Activated T-helper 1 cell treated with anti-CD3 and anti-CD28 coated beads, Interleukin-2, amount 50 U/mL, for 16 hours (primary cell): ENCODE measurements at places on chromosomes 7 and 10.
A peak's percentile ranks its signal among the peaks of the same experiment; 100 is the strongest.

DNA sequence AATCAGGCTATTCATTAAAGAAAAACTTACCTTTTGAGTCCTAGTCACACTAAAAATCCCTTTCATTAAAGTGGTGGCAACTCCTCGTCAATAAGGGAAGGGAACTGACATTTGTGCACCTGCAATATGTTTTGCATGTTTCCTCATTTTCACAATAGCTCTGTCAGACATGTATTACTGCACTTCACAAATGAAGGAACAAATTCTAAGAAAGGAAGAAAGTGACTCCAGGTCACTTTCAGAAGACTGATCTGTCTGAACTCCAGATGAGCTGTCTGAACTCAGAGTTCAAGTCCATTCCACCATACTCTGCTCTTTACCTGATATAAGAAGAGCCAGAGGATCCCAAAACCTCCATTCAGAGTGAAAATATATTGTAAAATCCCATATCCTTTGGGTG, 50.3 kb upstream of the GSAP start:
- no peak for DNase-seq

DNA sequence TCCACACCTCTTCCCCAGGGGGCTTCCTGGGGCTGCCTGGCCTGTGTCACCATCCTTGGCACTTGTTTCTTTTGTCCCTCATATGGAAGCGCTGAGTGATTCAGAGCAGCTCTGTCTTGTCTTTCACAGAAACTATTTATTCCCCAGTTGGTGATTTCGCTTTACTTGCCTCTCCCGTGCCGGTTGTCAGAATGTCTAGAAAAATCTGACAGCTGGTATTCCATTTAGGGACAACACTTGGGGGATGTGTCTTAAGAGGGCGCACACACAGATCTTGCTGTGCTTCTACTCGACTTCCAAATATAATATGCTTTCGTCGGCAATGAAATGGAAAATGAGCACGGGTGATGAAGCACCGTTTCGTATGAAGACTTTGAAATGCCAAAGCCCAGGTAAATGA, 611.8 kb downstream of the CALN1 start:
- DNase-seq = no peak

DNA sequence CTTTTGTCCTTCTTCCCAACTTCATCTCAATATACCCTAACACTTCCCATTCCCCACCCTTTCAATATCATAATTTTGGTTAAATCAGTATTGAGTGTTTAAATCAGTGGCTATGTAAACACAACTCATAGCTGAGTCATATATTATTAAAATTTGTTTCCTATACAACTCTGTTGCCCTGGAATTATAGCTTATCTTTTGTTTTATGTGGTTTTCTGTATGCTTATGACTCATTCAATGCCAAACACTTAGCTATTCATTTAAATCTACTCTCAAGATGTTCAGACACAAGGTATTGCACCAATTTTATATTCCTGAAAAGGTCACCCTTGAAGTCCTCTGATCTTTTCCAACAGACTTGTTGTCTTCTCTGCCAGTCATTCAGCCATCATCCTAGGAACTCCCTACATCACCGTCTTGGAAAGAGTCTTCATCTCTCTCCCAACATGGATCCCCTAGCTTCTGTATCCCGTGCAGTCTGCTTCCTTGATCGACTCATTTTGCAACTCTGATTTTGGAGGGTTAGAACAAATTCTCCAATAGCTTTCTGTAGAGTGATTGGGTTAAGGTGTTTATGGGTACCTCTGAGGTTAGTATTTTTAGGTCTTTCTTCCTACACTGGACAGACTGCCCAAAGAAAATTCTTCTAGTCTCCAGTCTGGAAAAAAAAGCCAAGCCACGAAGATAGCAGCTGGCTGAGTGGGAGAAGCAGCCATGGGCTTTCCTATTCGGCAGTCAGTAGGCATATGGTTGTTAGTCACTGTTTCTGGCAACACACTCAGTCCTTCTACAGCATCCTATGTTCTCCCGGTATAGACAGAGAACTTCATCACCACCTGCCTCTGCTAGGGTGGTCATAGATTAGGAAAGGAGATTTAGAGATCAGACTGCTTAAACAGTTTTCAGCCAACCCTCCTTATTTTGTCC, 102.1 kb downstream of the CRPPA start:
- no peak for DNase-seq

DNA sequence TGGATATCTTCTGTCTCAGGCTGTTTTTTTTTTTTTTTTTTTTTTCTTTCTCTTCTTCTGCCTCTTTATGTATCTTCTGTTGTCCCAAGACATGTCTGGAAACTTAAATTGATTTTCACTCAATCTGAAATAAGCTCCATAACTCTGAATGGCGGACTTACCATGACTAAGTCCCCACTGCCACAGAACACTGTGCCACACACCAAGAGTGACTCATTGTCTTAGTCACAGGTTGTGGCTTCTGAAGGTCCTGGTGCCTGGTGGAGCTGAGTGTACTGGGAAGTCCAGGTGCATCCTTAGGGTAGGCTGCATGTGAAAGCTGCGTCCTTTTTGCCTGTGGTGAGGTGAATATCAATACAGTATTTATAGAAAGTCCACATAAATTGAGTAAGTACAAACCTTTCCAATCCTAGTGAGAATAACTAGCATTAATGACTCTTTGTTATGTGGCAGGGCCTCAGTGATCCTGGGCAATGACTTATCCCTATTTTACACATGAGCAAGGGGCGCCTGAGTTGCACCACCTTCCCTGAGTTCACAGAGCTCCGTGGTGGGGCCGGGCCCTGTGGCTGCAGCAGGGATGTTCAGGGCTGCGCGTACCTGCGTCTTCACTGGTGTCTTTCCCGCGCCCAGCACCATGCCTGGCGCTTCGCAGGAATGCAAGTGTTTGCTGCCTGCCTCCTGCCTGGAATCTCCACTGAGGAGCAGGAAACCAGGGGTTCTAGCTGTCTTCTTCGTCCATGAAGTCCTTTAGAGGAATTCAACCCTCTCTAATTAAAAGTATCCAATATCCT, 4.3 kb downstream of the PFKP start:
- no peak for DNase-seq

DNA sequence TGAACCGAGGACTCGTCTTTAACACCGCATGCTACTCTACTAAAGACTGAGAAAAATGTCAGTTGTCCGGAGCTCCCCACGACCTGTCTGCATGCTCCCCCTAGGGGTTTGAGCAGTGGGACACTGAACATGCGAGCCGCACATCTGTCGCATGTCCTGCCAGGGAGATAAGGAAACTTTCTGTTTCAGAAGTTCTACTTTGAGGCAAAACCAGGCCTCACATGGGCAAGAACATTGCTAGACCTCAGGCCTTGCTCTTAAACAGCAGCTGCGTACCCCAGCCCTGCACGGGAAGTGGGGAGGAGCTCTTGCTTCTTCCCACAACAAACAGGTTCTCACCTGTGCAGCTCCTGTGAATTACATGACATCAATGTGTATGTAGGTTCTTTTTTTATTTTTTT, 30.3 kb upstream of the HERPUD2 start:
- peak; percentile 38 for DNase-seq

- DNase-seq = no peak
Measured at GRCh38 chr7:35012160-35012559, 25.1 kb downstream of the DPY19L1 start.

DNA sequence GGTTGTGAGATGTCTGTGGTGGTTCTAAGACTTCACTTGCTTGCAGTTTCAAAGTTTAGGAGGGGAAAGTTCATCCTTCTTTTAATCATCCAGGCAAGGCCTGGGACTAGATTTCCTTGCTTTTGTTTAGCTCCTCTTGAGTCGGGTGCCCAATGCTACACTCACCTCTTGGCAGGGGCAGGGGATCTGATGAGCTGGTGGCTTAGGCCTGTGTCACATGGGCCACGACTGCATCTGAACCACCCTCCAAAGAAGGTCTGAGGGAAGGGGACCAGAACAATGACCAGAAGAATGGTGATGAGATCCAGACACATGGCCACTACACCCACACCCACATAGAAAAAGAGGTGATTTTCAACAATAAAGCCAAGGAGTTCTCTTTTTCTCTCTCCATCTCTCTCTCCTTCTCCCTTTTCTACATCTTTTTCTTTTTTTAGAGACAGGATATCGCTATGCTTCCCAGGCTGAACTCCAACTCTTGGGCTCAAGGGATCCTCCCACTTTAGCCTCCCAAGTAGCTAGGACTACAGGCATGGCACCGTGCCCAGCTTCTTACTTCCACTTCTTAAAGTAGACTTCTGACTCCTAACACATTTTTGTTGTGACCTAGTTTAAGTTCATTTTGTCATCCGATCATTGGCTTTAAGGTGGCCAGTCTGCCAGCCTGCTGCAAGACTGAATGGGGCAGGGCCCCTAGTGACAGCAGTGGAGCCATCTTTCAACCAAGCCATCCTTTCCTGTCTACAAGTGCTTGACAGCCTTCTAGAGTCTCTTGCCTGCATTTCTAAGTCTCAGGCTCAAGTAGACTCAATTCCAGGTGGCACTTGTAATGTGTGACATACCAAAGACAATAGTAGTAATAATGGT, 350.9 kb downstream of the RNLS start:
- no peak for DNase-seq

DNA sequence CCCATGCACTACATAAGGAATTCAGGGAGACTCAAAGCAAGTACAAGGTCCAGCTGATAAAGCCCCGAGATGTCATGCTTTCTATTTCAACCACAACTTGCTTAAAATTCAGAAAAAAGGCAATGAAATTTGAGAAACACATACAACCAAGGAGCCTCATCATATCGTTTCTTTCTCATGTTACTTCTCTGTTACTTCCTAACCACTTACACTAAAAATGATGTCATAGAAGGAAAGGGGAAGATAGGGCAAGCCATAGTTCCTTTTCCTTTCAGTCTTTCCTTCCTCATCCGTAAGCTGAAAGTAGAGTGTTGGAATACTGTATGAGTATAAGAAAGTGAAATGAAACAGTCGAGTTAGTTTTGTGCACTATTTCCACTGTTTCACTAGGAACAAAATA, 27.9 kb upstream of the CDK14 start:
- DNase-seq = no peak
